ENCODE measurements at places on chromosomes 3 and 15. TPM values are rescaled to one million over a fixed set of nuclear protein-coding genes. Genes with fewer than 3 reads are reported as not detected.
A peak's percentile ranks its signal among the peaks of the same experiment; 100 is the strongest.

KNL1 gene
- polyA plus RNA-seq, result 0.04 TPM

DNA sequence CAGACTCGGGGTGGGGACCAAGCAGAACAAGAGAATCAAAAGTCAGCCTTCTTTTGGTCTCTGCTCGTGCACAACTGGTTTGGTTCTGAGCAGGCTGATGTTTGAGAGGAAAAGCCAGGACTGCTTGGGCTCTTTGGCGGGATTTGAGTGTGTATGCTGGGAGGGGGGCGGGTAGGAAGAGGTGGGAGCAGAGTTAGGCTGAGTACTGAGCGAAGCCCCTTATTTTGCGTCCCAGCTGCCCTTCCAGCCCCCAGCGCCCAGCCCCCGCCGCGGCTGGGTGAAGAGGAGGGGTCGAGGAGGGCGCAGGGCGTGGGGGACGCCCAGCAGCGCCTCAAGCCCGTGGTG lies 153.5 kb upstream of the GOLIM4 start:
- H3K36me3 ChIP-seq, result no peaks in the 10 kb centered on the region
- H3K27me3 ChIP-seq, result no peaks in the 10 kb centered on the region
- H3K27ac ChIP-seq, result no peak overlapping the region
- peak overlapping the region; percentile 68 for H3K4me3 ChIP-seq
- no peak for DNase-seq
- H3K4me1 ChIP-seq, result peaks cover 30% of the 10 kb centered on the region

DNA sequence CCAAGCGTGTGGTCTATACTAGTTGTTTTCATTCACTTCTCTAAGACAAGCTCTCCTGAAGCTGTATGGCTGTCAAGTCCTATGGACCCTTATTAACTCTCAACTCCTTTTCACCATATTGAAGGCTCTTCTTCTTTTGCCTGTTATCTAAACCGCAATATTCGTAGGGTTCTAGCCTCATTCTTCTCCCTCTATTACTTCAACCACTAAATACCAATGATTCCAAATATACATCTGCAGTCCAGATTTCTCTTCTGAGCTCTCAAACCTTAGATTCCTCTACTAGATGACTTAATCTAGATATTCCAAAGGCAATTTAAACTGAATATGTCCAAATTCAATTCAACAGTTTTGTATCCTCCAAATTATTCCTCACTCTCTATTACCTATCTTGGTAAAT lies 24.6 kb downstream of the AQR start:
- no peak overlapping the region for H3K27ac ChIP-seq
- no peaks in the 10 kb centered on the region for H3K4me1 ChIP-seq

GRCh38 chr3:114494498-114494897 lies 200.7 kb downstream of the TIGIT start:
- H3K4me3 ChIP-seq, result no peak overlapping the region
- H3K27me3 ChIP-seq, result no peaks in the 10 kb centered on the region
- H3K27ac ChIP-seq, result no peak overlapping the region
- H3K4me1 ChIP-seq, result peaks cover 48% of the 10 kb centered on the region

Data from heart left ventricle (tissue), 16 donors.